ENCODE measurements at places on chromosomes 16 and 17.

- DNase-seq: no peak
Measured at GRCh38 chr17:14393723-14394122, 92.8 kb downstream of the HS3ST3B1 start.

GRCh38 chr17:76726776-76727718, at the start of gene METTL23:
METTL23 (plus strand) TSS chr17:76726839; CDS start chr17:76729711, 2,872 bp downstream.
- peak; percentile 90 for DNase-seq

DNA sequence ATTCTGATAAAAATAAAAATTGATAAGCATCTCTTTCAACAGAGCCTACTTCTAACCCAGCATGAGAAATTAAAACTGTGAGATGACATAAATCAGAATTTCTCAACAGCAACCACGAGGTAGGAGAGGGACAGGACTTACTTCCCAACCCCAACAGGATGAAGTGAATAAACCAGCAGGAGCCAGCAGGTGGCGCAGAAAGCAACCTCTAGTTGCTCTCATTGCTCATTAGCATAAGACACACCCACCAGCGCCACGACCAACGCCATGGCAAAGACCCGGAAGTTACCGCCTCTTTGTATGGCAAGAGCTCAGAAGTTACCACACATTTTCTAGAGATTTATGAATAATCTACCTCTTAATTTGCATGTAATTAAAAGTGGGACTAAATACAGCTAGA, 189.4 kb upstream of the CDH8 start:
- no peak for DNase-seq

- DNase-seq: no peak
Measured at GRCh38 chr17:4409659-4410058, 24.1 kb upstream of the SPNS3 start.

DNA sequence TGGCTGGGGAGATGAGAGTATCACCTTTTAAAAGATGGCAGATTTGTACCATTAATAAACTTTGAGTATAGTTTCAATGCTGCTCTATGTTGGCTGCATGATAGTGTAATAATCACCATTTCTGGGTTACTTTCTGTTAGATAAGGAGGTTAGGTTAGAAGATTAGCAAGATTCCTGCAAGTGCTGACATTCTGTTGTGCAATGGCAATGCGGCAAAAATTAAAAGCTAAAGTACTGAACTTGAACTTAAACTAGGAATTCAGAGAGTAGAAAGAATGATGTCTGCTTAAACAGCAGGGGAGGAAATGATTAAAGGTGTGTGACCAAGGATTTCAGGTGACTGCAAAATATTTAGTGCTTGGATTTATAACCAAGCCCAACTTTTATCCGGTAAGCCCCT, 399.8 kb upstream of the MON1B start:
- no peak for DNase-seq

DNA sequence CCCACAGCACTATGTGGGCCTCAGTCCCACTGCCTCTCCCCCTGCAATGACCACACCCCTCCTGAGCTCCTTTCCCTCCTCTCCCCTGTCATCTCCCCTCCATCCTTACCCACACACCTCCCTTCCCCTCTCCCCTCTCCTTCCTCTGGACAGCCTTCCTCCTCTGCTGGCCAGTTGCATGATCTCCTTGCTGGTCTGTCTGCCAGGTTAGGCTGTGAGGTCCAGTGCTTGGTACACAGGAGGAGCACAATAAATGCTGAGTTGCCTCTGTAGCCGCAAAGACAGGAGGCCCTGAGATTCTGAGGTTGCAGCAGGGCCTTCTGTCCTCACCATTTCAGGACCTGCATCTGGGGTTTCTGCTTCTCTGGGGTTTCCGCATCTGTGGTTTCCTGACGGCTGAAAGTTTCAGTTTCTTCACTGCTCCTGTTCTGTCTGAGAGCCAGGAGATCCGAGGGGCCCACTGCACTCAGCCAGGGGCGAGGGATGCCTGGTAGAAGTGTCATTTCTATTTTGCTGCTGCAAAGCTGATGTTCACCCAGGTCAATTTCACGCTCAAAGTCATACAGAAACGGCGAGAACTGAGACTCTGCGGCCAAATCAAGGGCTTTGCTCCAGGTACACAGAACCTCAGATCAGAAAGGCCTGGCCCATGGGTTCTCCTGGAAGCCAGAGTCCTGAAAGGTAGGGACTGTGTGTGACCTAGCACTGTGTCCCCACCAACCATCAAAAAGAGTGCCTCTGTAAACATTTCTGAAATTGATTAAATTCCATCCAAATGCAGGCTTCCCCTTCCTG, 4.6 kb upstream of the SLC12A3 start:
- DNase-seq: peak; percentile 12

GRCh38 chr17:7443499-7444485, 1.1 kb upstream of the CHRNB1 start:
- no peak for DNase-seq

DNA sequence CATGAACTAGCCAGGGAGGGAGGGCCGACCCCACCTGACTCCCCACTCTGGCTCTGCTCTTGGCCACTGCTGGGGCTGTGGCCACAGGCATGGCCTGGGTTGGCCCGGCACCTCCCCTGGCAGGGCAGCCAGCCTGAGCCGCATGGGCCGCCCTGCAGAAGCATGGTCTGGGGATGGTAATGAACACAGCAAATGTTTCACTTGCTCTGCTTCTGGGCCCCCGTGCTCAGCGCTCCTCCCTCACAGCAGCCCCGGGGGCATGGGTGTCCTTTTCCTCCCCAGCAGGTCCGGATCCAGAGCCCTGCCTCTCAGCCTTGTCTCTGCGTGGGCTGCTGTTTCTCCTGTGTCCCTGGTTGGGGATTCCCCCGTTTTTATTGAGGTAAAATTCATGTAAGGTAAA, 30.9 kb upstream of the KCNJ12 start:
- DNase-seq: no peak

GRCh38 chr17:73625991-73626673, 18.1 kb downstream of the SDK2 start:
- DNase-seq: no peak

DNA sequence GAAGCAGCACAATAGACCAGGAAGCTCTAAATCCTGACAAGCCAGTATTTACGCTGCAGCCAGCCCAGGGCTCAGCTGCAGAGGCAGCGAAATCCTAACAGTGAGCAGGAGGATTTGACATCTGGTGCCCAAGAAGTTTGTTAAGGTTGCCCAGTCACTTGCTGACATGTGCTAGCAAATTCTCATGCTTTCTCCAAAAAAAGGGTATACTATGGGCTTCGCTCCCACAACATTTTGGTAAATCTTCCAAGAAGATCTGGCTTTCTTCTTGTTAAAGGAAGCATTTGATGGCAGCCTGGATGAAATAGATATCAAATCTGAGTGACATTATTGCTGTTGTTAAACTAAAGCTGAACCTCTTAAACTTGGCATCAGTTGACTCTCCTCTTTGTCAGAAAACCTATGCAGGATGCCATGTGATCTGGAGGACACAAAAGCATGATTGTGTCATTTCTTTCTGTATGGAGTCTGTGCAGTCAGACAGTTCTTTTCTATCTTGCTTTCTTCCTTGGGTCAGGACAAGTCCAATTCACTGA, 949.7 kb upstream of the RBFOX1 start:
- DNase-seq: no peak

DNA sequence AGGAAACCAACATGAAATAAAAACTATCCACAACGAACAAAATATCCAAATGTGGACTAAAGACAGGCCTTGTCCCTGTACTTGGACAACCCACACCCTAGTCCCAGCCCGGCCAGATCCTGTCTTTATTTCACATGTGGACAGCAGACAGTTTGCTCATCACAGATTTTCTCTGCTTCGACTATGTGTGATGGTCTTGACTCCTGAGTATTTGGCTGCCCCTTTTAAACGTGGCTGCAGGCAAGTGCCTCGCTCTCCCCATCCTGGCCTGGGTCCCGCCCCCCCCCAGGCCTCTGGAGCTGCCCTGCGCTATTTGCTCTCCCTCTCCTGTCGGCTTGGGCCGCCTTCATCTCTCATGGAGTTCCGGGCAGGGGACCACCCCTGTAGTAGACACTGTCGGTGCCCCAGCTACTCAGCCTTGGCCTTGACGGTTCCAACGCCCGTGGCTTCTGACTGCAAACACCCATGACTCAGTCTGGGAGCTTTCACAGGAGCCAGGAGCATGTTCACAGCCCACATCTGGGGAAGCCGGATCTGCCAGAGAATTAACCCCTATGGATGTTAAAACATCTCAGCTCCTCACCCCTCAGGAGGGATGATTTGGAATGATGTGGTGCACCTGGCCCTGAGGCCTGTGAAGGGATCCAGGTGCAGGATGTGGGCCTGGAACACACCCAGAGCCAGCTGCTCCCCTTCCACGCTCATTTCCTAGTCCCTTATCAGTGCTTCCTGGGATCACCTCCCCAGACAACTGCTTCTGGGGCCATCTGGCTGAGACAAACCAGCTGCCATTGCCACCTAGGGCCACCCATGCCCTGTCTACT, 229.7 kb upstream of the RPL38 start:
- no peak for DNase-seq

GRCh38 chr17:82272495-82273326, 789 bp downstream of the CSNK1D start:
- no peak for DNase-seq

DNA sequence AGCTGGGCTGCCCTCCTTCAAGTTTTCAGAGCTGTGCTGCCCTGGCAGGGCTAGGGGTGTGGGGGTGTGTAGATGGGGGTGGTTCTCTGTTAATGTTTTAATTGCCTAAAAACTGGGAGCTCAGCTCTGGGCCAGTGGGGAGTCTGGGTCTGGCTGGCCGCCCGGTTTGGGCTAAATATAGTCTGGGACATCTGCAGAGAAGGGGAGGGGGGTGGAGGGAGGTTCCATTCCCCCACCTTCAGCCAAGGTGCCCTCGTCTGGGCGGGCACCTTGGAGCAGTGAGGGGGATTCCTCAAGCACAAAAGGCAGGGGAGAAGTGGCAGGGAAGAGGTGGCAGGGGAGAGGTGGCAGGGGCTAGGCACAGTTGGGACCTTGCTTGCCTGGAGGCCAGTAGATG, 13.0 kb downstream of the RARA start:
- DNase-seq: no peak

DNA sequence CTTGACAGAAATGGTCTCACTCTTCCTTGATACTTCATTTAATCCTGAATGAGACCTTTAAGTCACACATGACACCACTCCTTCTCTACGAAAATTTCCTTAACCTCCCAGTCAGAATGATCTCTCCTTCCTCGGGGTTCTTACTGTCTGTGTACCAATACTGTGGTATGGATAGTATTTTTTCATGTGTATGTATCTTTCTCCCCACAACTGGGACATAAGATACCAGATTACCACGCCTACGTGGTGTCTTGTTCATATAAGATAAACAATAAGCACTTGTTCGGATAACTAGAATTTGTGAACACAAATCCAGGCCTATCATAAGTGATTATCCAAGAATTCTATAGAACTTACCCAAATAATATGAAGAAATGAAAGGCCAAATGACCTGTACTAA, 11.3 kb downstream of the NUP88 start:
- DNase-seq: no peak

DNA sequence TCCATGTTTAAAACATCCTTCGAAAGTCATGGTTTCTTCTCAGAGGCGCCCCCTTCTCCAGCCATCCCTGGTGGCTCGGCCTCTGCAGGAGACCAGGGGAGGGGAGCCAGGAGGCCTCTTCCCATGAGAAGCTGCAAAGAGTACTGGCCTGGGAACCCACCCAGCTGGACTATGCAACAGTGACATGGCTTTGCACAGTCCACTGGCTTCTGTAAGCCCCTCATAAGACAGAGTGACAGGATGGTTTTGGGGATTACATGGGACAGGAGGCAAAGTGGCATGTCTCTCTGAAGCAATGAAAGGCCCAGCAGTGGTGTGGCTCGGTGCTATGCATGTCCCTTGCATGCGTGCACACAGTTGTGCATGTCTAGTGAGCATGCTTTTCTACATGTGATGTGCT, 99.5 kb downstream of the C16orf78 start:
- no peak for DNase-seq

- peak; percentile 70 for DNase-seq
Measured at GRCh38 chr17:19992803-19993713, 15.4 kb upstream of the AKAP10 start.

- DNase-seq: no peak
Measured at GRCh38 chr17:45230787-45231480, 9.2 kb downstream of the FMNL1 start.

DNA sequence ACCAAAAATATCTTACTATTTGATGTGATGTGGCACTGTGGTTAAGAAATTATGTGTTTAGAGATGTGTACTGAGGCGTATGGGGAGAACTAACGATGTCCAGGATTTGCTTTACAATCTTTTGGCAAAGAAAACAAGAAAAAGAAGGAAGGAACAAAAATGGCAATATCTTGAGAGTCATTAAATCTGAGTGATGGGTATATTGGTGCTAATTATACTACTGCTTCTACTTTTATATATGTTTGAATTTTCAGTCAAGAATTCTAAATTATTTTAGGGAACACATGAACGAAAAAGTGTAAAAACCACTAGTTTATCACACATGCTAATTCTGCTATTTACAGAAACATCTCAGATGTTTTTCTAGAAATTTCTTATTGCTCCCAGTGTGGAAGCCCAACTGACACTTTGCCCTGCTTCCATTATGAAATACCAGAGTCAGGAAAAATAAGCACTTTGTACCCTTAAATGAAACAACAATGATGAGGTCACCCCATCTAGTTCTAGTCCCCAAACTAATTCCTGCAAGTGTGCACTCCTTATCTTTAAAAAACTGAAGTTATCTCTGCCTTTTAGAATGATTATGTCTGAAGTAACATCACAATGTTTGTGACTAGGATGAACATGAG, 18.8 kb downstream of the TAT start:
- DNase-seq: no peak

DNA sequence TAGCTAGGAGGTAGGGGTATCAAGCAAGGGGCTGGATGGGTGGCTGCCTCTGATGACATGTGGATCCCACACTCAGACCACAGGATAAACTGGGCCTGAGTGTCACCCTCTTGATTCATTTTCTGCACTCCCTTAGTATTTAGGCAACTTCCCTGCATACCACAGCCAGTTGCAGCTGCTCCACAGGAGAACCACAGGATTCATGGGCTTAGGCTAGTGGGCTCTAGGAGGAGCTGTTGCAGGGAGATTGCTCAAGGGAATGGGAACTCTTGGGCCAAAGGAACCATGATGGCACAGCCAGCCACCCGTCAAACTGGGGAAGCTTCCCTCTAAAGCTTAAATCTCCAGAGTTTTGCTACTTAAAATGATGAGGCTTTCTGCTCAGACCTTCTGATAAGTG, 269.7 kb upstream of the ASIC2 start:
- no peak for DNase-seq

DNA sequence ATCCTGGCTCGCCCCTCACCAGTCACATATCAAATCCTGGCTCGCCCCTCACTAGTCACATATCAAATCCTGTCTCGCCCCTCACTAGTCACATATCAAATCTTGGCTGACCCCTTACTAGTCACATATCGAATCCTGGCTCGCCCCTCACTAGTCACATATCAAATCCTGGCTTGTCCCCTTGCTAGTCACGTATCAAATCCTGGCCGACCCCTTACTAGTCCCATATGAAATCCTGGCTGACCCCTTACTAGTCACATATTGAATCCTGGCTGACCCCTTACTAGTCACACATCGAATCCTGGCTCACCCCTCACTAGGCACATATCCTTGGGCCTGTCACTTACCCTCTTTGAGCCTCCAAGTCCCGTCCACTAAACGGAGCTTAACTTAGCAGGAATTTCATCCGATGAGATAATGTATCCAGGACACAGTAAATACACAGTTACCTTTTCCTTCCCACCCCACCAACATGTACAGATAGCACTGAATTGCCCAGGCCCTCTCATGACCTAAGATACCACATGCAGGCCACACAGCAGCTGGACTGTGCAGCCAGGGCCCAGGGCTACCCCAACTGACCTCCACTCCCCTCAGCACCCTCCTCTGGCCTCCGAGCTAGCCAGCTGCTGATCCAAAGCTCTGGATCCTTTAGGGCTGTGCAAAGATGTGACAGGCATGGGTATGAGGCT, 157.8 kb upstream of the RPH3AL start:
- DNase-seq: no peak

Data from effector memory CD8-positive, alpha-beta T cell (primary cell).